ENCODE measurements at places on chromosomes 3 and 15.
A peak's percentile ranks its signal among the peaks of the same experiment; 100 is the strongest.

DNA sequence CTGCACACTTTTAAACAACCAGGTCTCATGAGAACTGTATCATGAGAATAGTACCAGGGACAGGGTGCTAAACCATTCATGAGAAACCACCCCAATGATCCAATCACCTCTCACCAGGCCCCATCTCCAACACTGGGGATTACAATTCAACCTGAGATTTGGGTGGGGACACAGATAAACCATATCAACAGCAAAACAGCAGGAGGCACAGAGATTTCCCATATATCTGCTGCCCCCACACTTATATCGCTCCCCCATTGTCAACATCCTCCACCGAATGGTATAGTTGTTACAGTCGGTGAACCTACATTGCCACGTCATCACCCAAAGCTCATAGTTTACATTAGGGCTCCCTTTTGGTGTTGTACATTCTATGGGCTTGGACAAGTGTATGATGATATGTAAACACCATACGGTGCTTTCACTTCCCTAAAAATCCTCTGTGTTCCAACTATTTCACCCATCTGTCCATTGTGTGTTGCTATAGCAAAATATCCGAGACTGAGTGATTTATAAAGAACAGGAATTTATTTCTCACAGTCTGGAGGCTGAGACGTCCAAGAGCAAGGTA lies 224.8 kb downstream of the FAM43A start:
- DNase-seq: no peak

DNA sequence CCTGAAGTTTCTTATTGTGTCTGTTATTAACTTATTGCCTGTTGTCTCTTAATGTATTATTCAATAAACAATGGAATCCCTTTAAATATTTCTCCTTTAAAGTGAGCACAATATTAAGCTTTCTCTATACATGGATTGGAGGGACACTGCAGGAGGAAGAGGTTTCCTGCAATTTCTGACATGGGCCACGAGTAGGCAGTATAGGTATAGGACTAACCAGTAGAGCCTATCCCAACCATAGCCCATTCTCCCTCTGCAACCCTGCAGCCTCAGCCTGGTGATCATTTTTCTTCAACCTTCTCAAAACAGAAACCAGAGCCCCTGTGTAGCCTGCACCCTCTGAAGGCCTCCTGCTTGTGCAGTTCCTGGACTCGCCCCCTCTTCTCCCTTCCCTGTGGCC lies 124.8 kb downstream of the NEK10 start:
- no peak for DNase-seq

- DNase-seq: peak; percentile 85
Observed at GRCh38 chr3:182212479-182213076, 500.9 kb downstream of the SOX2 start.

- no peak for DNase-seq
Observed at GRCh38 chr3:167732313-167733065, 2.2 kb downstream of the PDCD10 start.

- no peak for DNase-seq
Observed at GRCh38 chr3:42732196-42732828, 29.7 kb upstream of the HHATL start.

GRCh38 chr3:14847613-14848541 lies 29.1 kb downstream of the FGD5 start:
- no peak for DNase-seq

DNA sequence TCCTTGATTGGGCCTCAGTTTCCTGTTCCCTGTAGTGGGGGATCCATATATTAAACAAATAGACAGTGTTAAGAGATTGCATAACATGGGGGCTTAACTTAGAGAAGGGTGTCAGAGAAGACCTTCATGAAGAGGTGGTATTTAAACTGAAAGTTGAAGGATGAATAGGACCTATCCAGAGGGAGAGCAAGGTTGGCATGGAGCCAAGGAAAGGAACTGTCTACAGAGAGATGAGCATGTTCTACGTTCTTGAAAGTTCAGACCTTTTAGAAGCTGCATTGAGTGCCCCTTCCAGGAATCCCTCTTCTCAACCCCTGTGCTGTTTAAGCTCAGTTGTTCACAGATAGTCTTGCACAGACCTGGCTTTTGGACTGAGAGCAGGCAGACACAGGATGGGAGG lies 2.4 kb downstream of the HTD2 start:
- no peak for DNase-seq

GRCh38 chr15:71916834-71917233 lies 106.5 kb downstream of the NR2E3 start:
- no peak for DNase-seq

DNA sequence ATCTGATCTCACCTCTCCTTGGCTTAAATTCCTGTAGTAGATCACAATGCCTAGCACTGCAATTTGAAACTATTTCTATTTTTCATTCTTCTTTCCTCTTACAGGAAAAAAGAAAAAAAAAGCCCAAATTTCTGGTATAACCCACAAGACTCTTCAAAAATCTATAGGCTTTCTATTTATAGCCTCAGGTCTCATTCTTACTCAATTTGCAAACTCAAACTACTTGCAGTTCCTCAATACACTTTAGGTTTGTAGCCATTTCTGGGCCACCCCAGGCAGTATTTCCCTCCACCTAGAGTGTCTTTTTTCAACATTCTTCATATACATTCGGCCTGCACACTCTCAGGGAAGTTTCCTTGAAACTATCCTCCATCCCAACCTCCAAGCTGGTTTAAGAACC lies 169.0 kb downstream of the TBC1D5 start:
- DNase-seq: no peak

- no peak for DNase-seq
Observed at GRCh38 chr3:126734106-126734723, 30.2 kb downstream of the CHCHD6 start.

GRCh38 chr3:36866368-36866767 lies 78.5 kb downstream of the TRANK1 start:
- no peak for DNase-seq

DNA sequence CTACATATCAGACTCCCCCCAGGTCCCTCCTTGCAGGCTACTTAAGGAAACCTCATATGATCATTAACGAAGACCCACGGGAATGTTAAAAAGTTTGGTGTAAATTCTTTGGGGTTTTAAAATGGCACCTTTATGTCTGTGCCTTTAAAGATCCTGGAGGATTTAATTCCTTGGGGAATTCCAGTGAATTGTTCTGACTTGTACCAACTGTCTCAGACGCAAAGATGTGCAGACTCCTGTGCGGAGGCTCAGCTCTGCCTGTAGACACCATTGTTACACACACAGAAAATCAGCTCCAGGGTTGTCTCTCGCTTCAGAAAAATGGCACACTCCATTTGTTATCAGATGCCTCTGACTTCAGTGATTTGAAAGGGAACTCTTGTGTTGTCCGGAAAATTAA lies 414.4 kb upstream of the CFAP20DC start:
- no peak for DNase-seq

GRCh38 chr15:55344206-55344605 lies 25.2 kb downstream of the PIGB start:
- DNase-seq: no peak

DNA sequence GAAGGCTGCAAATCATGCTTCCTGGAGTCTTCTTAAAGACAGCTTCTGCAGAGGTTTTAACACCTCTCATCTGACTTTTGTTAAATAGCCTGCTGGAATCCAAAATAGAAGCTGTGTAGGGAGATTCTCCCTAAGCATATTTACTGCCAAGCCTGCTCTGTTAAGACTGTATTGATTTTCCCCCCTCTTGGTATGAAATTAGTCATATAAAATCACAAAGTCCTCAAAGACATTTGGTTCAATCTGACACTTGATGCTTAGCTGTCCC lies 94.6 kb downstream of the ITPR1 start:
- peak; percentile 48 for DNase-seq

GRCh38 chr3:151315846-151316245 lies 774 bp downstream of the GPR87 start:
- no peak for DNase-seq

DNA sequence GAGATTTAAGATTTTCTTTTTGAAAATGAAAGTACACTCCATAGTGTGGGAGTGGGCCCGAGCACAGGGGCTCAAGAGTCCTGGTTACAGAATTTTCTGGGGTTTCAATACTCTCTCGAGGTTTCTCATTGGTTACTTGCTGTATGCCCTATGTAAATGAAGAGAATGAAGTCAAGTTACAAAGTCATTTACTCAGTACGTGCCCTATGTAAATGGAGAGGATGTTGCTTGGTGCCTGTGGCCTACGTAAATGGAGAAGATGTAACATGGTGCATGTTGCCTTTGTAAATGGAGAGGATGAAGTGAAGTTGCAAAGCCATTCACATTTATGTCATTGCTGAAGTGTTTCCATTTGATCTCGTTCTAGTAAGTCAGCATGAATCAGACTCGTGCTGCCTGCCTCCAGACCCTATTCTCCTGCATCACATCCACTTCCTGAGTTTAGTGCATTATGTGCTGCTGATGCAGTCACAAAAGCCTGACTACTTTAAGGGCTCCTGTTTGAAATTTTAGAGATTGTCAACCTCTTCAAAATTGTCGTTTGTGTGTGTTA lies 302.0 kb downstream of the ZBBX start:
- DNase-seq: no peak

GRCh38 chr3:31624083-31624709 lies 91.5 kb downstream of the STT3B start:
- no peak for DNase-seq

DNA sequence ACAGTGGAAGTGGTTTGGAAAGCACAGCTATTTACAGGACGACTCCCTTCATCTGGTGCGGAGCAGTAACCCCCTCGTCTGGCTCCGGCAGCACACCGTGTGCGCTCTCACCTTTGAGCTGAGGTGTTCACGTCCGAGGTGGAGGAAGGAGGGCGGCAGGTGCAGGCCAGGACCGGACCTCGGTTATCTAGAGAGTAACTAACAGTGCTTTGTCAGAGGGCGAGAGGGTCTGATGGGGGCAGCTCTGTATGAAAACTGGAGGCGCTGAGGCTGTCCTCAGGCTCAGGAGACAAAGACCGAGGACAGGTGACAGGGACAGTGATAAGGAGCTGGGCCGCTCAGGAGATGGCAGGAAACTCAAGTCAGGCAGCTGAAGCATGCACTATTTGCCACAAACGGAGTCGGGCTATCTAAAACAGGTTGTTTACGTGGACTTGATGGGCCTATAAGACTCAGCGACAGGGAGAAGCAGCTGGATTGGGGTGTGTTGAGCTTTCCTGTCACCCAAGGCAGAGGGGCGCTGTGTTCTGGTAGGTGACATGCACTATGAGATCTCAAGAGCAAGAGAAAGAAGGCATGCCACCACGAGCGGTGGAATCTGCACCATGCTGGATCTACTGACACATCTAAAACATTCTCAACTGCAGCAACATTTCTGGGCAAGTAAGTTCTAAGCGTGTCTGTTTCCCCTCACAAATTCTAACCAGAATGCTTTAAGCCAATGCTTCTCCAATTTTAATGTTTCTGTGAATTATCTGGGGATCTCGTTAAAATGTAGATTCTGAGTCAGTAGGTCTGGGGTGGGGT lies 155.2 kb downstream of the XXYLT1 start:
- DNase-seq: no peak

DNA sequence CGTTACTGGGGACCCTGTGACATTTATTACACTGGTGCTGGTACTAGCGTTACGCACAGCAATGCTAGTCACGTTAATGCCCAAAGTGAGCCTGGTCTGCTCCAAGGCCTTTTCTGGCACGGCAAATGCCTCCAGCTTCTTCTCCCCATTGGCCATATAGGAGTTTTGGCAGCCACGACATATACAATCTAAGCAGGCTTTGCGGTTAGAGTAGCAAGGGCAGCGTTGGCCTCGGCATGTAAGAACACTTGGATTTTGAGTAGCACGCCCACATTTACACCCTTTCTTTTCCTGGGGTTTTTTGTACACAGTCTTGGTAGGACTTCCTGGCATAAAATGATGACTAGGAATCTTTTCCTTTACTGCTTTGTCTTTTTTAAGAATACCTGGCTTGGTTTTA lies 44.9 kb downstream of the MSL2 start:
- DNase-seq: no peak

- DNase-seq: no peak
Observed at GRCh38 chr15:50227076-50227475, 38.5 kb downstream of the HDC start.

DNA sequence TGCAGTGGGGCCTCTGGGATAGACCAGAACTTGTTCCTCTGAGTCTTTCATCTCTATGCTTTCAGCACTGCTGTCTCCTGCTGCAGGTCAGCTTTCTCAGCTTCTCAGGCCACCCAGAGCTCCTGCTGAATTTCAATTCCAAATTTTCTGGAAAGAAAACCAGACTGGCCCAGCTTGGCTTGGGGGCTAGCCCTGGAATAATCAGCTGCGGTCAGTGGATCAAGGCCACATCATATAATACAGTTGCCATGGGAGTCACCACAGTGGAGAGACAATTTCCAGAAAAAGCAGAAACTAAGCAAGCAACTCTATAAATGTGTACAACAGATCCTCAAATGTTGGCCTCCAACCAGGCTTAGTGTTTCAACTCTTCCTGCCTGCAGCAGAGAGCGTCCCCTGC lies 91.1 kb upstream of the SLC24A5 start:
- DNase-seq: no peak

- DNase-seq: no peak
Observed at GRCh38 chr15:45799508-45799907, 164.7 kb downstream of the SQOR start.

- DNase-seq: no peak
Observed at GRCh38 chr3:128282380-128283196, 129.3 kb downstream of the EEFSEC start.

DNA sequence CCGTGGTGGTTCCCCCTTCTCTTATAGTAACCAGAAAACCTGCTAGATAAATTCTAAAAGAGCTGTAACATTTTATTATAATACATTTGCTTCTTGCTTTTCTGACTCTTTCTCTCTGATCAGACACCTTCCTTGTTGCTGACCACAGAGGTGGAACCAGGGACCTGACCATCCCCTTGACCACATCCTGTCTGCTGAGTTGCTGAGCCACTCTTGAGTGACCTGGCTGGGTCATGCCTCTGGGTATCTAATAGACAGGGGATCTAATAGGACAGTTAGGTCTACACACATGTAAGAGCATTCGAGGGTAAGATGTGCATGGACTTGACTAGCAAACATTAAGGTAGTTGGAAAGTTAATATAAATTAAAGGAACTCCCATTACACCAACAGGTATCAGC lies 22.8 kb upstream of the TRIM59 start:
- DNase-seq: no peak

DNA sequence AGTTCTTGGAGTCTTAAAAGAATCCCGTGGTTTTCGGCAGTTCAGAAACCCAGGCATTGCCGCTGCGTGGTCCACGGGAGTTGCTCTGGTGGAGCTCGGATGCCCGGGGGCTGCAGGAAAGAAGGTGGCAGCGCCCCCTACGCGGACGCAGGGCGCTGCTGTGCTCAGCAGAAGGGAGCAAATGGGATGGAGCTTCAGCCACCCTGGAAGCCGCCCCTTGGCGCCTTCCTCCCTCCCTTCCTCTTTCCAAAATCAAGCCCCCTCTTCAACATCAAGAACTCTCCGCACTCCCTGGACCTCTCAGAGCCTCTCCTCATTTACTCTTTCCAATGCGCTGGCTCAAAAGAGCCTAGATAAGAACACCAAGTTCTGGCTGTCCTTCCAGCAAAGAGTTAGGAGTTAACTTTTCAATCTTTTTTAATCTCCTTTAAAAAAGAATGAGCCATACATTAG lies 880 bp upstream of the CHRNA7 start:
- peak; percentile 92 for DNase-seq

GRCh38 chr3:9163289-9163688 lies 86.2 kb downstream of the SRGAP3 start:
- DNase-seq: no peak

Data from NCI-H524 (cell line).